ENCODE measurements at places on chromosomes 12 and 14.

- no peak for DNase-seq
These were observed 30.0 kb upstream of the DUSP6 start for GRCh38 chr12:89382328-89382727.

DNA sequence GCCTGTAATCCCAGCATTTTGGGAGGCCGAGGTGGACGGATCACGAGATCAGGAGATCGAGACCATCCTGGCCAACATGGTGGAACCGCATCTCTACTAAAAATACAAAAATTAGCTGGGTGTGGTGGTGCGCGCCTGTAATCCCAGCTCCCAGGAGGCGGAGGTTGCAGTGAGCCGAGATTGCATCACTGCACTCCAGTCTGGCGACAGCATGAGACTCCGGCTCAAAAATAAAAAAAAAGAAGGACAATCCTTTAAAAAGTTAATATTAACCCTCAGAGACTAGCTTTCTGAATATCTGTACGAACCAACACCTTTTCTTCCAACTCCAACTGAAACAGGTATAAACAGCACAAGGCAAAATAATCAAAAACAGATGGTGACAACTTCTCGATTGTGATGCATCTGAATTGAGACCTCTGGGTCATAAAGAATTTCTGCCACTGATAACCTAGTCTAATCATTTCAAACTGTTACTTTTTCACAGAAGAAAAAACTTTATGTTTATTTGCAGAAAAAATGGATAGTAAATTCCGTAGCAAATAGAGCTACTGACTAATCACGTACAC lies 27.8 kb downstream of the CLIP1 start:
- DNase-seq, result no peak

DNA sequence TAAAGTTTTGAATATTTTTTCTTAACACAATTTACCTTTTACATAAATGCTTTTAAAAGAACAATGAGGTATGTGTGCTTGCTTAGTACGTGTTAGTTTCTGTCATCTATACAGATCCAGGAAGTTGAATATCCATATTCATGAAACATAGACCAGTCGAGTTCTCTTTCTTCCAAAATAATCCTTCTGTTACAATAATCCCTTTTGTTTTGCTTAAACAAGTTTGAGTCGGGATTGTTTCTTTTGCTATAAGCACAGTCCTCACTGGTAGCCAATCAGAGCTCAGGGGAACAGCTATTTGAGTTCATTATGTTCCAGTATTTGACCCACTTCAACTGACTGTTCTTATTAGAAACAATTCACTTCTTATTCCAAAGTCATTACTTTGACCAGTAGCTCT lies 214.7 kb upstream of the FLRT2 start:
- no peak for DNase-seq

- DNase-seq, result no peak
These were observed 1.4 kb downstream of the ASPG start for GRCh38 chr14:104086661-104087461.

GRCh38 chr12:31952418-31952817 lies 6.8 kb upstream of the RESF1 start:
- DNase-seq, result no peak

DNA sequence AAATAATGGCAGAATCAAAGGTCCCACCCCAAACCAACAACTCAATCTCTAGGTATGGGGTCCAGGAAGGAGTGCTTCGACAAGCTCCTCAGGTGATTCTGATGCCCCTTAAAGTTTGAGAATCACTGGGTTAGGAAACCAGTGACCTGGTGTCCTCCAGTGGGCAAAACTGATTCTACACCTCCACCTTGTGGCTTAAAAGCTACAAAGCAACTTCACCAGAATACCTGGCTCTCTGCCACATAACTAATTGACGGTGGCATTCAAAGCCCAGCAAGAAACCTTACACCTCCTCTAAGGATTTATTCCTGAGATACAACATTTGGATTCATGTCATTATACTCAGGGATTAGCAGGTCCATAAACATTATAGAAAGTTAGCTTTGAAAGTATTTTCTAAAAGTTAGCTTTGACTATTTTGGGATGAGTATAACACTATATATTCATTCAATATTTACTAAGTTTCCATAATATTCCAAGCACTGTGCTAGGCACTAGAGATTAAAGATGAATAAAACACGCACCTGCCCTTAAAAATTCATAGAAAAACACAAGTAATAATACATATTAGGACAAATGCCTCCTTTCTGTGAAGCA lies 45.4 kb downstream of the DCAF5 start:
- no peak for DNase-seq
